SK-N-DZ (cell line): ENCODE measurements at places on chromosomes 1 and 21.
A peak's percentile ranks its signal among the peaks of the same experiment; 100 is the strongest.

DNA sequence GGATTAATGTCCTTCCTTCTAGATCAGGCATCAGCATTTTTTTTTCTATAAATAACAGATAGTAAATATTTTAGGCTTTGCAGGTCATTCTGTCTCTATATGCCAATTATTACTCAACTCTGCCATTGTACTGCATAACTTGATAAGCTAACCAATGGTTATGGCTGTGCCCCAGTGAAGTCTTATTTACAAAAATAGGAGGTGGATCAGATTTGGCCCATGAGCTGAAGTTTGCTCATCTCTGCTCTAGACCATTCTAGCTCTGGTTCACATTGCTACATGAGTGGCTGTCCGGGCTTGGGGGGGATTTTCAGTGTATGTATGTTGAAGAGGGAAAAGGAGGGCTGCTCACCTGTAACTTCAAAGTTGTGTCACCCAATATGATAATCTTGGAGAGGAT, 10.1 kb downstream of the RAB7B start:
- no peak for DNase-seq

GRCh38 chr21:17416139-17416538, 96.7 kb upstream of the CXADR start:
- DNase-seq, result no peak

DNA sequence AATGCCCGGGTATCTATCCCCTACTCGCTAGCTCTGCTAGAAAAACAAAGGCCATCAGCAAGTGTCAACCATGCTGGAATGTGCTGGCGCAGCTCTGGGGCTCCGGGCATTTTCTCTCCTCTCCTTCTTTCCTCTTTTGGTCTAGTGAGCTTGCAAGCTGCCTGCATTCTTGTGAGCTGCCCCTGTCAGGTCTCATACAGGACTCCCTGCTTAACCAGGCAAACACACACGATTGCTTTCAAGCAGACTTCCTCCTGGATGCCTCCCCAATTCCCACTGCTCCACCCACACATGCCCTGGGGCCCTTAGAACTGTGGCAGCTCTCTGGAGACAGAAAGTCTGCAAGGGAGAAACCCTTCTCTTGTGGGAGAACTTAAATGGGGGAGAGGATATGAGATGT, 35.7 kb upstream of the SUCO start:
- DNase-seq, result peak; percentile 22

GRCh38 chr1:24344090-24344742, 25.1 kb downstream of the GRHL3 start:
- no peak for DNase-seq

DNA sequence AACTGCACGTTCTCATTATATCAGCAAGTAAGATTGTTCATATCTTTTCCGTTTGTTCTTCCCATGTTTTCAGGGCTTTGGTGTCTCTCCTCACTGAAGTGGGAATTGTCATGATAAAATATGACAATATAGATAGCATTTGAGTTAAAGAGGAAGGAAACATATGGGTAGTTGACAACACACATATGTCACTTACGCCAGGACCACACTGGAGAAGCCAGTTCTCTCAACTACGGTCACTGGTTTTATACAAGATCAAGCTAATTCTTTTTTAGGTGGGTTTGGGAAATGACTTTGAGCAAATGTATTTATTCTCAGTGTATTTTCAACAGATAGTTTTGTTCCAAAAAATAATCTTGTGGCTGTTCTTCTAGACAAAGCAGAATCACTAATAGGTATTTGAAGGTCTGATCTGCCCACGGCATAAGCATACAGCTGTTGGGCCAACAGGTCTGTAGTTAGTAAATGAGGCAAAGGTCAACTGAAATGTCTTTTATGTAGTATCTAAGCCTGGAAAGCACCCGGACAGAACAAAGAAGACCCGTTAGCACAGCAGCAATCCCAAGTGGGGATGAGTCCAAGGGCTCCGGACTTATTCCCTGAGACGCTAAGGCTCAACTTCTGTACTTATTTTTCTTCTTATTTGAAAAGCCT, 433.6 kb upstream of the ZP4 start:
- no peak for DNase-seq
